ENCODE measurements at places on chromosomes 5 and 9.

GRCh38 chr9:133600739-133601138 is 8.4 kb downstream of the FAM163B start:
- DNase-seq = no peak

DNA sequence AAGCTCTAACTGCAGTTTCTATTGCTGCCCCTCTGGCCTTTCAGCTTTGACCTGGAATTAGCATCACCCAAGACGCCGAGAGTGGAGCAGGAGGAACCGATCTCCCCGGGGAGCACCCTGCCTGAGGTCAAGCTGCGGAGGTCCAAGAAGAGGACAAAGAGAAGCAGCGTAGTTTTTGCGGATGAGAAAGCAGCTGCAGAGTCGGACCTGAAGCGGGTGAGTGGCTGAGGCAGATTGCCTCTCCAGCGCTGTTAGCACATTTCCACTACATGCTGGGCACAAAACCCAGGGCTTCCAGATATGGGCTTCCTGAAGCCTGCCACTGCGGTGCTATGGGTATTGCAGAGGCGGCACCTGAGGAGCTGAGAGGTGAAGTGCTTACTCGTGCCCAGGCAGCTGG is 26.8 kb upstream of the FOXI1 start:
- no peak for DNase-seq

DNA sequence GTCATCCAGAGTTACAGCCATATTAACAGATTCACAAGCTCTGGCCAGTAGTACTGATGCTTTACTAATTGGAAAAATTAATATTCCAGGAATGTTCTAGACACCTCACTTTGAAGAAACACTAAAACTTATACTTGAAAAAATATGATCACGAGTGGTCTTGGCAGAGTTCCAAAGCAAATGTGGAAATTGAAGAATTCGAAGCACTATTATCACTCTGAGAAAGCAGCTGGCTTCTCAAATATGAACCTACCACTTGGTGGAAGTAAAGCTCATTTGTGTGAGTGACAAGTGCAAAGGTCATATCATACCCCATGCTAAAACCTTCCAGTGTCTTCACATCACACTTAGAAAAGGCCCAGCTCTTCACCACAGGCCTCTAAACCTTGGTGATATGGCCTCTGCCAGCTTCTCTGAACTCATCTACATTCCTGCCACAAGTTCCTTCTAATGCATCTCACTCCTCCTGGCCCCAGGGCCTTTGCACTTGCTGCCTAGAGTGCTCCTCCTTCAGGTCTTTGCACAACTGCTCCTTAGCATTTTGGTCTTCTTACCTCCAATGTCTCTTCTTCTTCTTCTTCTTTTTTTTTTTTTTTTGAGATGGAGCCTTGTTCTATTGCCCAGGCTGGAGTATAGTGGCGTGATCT is 175.7 kb upstream of the SMIM23 start:
- DNase-seq = no peak

DNA sequence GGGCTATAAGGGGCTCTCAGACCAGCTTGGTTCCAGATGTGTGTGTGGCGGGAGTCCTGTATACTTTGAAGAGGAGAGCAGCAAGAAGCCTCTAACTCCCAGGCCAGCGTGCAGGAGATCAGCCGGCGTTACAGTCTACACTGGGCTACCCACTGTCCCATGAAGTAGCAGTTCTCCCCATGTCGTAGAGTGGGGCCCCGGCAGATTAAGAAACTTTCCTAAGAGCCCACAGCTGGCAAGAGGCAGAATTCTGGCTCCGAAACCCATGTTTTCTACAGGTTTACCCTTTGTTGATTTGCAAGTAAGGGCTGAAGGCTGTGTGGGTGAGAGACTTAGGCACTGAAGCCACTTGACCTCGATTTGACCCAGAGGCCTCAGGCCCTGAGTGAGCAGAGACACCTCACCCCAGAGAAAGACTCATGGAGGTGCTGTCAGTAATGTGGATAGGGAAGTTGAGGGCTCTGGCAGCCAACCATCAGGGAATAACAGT is 881 bp upstream of the B4GALT1 start:
- DNase-seq = no peak
